Stimulated activated memory B cell treated with anti-CD40 and anti-IgM and Interleukin-4, amounts not matched to agents 10 μg/mL and 1 μg/mL and 100 μg/mL, for 72 hours (primary cell): ENCODE measurements at places on chromosomes 2 and 18.

GRCh38 chr2:101114268-101114783, 36.9 kb downstream of the TBC1D8 start:
- no peak for ATAC-seq

DNA sequence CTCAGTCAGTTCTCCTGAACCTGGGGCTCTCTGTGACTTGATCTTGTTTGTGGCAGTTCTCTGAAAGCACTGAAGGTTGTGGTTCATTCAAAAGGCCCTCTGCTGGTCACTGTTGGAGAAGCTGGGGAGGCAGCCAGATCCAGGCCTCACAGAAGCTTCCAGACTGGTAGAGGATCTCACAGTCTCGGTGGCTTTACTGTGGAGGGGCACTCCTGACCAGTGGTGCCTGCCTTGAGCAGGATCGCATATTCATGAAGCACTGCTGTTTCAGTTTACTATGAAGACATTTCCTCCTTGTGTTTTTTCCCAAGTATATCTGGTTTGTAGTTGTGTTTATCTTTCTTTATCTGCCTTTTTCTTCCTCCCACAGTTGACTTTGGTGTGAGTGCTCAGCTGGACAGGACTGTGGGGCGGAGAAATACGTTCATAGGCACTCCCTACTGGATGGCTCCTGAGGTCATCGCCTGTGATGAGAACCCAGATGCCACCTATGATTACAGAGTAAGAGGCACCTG, 133.9 kb downstream of the MAP4K4 start:
- ATAC-seq: peak; percentile 83

- no peak for ATAC-seq
Observed at GRCh38 chr2:40488101-40488601, 36.3 kb upstream of the SLC8A1 start.

- ATAC-seq: no peak
Observed at GRCh38 chr2:18721038-18721922, 131.9 kb upstream of the NT5C1B start.

DNA sequence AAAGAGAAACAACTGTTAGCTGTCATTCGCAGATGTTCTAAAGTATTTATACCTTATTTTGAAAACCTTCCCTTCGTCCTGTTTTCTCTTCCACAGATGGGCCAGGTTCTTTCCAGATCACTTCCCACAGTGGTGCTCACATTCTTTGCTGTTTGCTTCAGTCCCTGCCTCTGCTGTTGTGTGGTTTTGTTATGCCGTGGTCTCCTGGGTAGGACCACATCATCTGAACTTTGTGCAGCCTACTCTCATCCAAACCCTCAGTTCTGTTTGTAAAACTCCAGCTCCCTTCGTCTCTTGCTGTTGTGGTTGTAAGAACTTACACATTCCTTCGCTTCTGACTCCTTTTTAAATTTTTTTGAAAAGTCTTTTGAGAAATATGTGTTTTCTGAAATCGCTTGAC, 38.1 kb downstream of the ZNF236 start:
- ATAC-seq: no peak

GRCh38 chr2:99836690-99837605, 305.4 kb downstream of the AFF3 start:
- no peak for ATAC-seq

DNA sequence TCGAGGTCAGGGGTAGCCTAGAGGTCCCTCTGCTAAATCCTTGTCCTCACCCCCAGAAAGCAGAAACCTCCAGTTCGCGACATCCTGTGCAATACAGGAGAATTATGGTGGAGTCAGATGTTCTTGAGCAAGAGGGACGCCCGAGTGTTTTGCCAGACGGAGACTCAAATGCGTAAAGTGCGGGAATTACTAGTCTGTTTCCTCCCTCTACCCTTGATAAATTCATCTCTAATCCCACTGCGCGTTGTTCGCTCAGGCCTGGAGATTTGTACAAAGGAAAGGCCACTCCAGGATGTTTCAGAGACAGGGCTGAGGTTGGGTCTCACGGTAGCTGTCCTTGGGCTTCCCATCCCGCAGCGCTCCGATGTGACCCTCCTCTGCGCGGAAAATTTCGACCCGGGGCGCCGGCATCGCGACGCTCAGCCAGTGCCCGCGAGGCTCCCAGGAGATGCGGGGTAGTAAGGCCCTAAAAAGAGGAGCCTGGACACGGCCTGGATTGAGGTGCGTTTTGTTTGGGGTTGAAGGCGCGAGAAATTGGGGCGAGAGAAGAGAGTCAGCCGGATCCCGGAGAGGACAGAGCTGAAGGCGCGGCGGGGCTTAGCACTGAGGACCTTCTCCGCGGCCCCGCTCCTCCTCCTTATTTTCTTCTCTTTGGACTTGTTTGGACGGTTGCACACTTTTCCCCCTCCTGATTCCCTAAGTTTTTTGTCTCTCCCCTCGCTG, 2.6 kb upstream of the NEUROD1 start:
- ATAC-seq: no peak

GRCh38 chr18:35458677-35459441, 38.9 kb downstream of the INO80C start:
- ATAC-seq: peak; percentile 66

- peak; percentile 4 for ATAC-seq
Observed at GRCh38 chr2:221571551-221572218, 419 bp downstream of the EPHA4 start.

GRCh38 chr2:44549099-44549471, 187.3 kb downstream of the CAMKMT start:
- no peak for ATAC-seq

DNA sequence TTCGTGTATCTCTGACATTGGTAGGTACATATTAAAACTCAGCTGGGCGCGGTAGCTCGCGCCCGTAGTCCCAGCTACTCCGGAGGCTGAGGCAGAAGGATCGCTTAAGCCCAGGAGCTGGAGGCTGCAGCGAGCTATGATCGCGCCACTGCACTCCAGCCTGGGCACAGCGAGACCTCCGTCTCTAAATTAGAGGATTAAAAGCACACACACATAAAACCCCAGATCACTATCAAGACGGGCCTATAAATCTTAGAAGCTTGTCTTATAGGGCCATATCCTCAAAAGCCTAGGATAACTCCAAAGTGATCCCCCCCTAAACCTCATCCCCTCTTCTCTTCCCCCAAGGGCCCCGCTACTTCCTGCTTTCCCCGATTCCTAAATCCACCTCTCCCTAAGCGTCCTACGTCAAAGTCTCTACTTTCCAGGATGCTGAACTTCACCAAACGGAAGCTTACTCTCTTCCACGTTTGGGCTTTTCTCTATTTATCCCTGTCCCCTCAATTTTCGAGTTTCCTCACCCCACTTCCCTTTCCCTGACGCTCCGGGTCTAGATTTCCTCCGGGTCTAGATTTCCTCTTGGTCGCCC, 707 bp downstream of the KRCC1 start:
- ATAC-seq: no peak

- ATAC-seq: no peak
Observed at GRCh38 chr18:7789856-7790552, 222.9 kb downstream of the PTPRM start.

GRCh38 chr2:127103243-127104165, 3.5 kb downstream of the BIN1 start:
- no peak for ATAC-seq

GRCh38 chr2:141348481-141348880, 782.3 kb downstream of the LRP1B start:
- no peak for ATAC-seq

DNA sequence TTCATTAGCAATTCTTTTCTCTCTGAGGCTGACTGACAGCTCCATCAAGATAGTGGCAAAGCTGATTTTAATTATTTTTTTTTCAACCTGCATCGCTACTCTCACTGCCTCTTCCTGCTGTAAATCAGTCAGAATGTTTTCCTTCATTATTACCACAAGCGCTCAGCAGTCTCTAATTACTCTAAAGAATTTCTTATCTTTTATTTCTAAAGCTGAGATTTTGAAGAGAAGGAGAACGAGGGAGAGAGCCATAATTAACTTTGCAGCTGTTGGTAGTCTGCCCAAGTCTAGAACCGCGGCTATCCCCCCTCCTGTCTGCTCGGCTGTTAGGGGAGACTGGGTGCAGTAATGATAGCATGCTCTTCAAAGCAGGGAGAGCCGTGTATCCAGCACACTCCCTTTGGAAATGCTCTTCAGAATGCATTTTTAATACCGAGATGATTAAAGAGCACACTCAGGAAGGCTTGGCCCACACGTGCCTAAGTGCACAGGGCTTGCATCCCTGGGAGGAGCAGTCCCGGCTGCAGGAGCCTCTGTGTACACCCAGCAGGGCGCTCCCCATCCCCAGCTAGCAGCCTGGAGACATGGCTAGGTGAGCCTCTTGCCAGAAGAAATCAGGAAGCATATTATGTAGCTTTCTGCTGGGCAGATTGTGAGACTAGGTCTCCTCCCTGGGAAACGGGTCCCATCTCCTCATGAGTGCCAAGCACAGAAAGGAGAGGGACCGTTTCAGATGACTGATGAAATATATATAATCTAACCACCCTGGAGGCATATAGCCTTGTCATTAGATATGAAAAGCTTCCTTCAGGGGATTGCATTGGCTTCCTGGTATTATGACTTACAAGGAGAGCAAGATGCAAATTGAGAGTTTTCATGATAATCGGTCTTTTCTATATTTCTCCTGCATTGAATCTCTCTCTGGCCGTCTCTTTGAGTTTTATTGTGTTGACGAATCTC, 555.2 kb downstream of the CMPK2 start:
- no peak for ATAC-seq

DNA sequence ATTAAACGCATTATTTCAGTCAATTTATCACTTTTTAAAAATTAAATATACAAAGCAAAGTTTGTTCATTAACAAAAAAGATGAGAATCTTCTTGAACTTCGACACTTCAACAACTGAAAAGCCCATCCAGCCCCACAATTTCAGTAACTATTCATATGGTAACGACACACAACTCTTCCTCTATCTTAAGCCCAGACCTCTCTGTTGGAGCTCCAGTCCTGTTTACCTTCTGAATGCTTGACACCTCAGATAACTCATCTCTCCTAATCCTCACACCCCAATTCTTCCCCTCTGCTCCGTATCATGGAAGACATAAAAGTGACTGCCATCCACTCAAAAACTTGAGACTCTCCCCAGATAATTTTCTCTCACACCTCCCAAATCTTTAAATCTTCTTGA, 12.6 kb downstream of the USP37 start:
- no peak for ATAC-seq

GRCh38 chr18:12686100-12686499, 16.4 kb downstream of the CEP76 start:
- no peak for ATAC-seq

DNA sequence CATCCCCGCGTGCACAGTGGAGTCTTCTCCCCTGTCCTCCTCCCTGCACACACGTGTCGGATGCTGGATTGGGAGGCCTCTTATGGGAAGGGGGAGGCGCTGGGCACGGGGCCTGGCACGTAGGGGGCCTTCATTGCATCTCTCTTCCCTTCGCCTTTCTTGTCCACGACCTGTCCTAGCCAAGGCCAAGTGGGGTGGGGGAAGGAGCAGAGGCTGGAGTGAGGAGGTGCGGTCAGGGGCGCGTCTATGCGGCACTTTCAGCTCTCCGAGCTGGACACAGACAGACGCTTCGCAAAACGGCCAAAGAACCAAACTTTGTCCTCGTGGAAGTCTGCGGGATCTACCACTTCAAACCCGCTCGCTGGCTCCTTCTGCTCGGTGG, 13.4 kb downstream of the ALPG start:
- no peak for ATAC-seq

GRCh38 chr2:71736986-71737385, 283.6 kb downstream of the DYSF start:
- no peak for ATAC-seq
